ENCODE measurements at places on chromosomes 12 and 14. TPM values are rescaled to one million over a fixed set of nuclear protein-coding genes. Genes with fewer than 3 reads are reported as not detected.
A peak's percentile ranks its signal among the peaks of the same experiment; 100 is the strongest.

DNA sequence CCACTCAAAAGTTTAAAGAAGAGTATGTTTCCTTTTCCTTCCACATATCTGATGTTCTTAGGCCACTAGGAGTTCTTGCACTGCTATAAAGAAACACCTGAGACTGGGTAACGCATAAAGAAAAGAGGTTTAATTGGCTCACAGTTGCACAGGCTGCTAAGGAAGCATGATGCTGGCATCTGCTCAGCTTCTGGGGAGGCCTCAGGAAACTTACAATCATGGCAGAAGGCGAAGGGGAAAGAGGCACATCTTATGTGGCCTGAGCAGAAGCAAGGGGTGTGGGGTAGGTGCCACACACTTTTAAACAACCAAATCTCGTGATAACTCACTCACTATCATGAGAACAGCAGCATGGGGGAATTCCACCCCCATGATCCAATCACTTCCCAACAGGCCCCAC lies 7.7 kb upstream of the CRADD start:
- DNase-seq: no peak

The IRAK3 gene
- 32.2 TPM for total RNA-seq

- no peak for DNase-seq
Measured at GRCh38 chr14:32331206-32331605, 2.1 kb downstream of the AKAP6 start.

DNA sequence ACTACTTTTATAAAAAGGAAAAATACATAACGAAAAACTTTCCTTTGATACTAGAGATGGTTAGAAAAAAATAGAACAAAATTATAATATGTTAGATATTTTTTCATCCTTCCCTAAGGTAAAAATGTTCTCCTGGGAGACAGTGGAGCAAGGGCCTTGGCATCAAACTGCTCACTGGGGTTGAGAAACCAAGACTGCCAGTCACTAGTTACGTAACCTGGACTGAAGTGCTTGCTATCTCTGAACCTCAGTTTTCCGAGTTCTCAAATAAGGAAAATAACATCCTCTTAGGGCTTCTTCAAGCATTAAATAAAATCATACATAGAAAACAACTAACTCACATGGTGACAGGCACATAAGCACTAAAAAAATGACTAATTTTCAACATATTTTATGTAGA lies 48.2 kb upstream of the FRMD6 start:
- no peak for DNase-seq

The IL23A gene
- total RNA-seq: not detected

DNA sequence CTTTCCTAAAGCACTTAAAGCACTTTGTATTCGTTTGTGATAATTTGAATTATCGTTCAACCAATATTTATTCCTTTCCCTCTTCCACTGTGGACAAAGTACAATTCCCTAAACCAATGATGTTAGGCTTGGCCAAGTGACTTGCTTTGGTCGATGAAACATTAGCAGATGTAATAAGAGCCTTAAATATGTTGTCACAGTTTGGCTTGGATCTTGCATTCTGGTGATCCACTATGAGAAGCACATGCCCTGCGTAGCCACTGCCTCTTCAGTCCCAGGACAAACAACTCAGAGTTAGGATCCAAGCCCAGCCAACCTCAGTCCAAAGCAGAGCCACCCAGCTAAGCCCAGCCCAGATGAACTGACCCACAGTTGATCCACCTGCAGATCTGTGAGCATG lies 8.4 kb upstream of the C12orf75 start:
- no peak for DNase-seq

- DNase-seq: peak; percentile 65
Measured at GRCh38 chr12:21940549-21941505, at the start of gene ABCC9. ABCC9 (minus strand) TSS chr12:21941426; CDS start chr12:21936674, 4,752 bp downstream.

The FBXO21 gene
- 32.0 TPM for total RNA-seq

GRCh38 chr14:36451310-36452065 lies 68.5 kb downstream of the NKX2-1 start:
- DNase-seq: no peak

The LHX5 gene
- total RNA-seq: not detected

GRCh38 chr12:69685810-69686209 lies 13.3 kb downstream of the BEST3 start:
- DNase-seq: no peak

DNA sequence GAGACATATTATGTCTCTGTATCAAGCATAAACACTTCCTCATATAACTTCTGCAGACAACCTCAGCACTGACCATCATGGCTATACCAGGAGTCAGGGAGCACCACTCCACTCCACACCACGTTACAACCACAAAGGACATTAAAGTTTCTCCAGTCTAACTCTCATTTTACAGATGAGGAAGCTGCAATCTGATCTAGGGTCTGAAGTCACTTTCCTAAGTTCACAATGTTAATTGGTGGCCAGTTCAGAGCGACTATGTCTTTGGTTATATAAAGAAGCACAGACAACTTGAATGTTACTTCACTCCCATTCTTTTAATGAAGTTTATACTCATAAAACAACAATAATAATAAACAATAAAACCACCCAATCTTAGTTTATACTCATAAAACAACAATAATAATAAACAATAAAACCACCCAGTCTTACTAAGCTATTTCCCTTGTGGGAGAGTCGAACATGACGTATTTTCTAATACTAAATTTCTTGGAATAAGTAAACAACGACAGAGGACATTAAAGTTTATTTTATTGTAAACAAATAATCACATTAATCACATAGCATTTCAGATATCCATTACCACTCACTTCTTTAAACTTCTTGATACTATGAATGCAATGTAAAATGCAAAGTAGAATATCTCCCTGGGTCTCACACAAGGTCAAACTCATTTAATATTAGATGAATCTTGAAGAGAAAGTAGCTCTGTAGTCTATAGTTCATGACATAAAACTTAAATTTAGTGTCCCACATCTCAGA lies 72.4 kb upstream of the SSTR1 start:
- no peak for DNase-seq

- no peak for DNase-seq
Measured at GRCh38 chr14:89720076-89720687, 234.3 kb downstream of the EFCAB11 start.

DNA sequence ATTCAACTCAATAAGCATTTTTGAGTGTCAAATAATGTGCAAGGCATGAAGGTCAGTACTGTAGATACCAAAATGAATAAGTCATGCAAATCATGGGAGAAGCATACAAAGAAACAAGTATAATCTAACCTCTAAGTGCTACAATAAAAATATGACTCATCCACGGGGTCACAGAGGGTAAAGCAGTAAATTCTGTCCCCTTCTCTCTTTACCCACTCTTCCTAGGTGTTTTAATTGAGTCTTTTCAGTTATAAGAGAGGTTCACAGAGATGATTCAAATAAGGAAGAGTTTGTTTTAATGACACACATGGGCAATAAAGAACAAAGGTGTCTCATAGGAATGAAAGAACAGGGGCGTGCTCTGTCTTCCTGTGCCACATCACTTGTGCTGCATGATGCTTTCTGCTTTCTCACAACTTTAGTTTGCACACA lies 71.5 kb upstream of the DAAM1 start:
- DNase-seq: no peak

DNA sequence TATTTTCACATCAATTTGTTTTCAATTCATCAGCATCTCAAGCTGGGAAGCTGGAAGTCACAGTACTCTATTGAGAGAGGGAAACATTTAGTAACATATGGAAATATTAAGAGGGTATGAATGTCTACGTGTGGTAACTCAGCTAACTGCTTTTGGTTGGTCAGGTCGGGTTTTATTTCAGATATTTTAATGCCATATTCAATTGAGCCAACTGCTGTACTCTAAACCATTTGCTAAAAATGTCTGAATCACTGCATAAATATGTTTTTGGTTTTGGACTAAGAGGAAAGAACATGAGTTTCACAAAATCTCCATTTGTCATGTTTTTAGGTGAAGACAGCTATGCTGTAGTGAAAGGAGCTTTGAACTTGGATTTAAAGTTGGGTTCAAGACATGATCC lies 18.9 kb upstream of the PPFIBP1 start:
- no peak for DNase-seq

DNA sequence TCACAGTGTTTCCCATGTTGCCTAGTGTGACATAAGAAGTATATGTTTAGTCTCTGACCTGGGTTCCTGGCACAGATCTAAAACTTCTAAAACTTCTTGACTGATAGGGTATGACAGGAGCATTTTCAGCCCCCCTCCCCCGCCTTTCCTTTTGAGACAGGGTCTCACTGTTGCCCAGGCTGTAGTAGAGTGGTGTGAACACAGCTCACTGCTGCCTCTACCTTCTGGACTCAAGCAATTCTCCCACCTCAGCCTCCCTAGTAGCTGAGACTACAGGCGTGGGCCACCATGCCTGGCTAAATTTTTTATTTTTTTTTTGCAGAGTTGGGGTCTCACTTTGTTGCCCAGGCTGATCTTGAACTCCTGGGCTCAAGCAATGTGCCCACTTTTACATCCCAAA lies 421.1 kb upstream of the RGS6 start:
- DNase-seq: no peak

DNA sequence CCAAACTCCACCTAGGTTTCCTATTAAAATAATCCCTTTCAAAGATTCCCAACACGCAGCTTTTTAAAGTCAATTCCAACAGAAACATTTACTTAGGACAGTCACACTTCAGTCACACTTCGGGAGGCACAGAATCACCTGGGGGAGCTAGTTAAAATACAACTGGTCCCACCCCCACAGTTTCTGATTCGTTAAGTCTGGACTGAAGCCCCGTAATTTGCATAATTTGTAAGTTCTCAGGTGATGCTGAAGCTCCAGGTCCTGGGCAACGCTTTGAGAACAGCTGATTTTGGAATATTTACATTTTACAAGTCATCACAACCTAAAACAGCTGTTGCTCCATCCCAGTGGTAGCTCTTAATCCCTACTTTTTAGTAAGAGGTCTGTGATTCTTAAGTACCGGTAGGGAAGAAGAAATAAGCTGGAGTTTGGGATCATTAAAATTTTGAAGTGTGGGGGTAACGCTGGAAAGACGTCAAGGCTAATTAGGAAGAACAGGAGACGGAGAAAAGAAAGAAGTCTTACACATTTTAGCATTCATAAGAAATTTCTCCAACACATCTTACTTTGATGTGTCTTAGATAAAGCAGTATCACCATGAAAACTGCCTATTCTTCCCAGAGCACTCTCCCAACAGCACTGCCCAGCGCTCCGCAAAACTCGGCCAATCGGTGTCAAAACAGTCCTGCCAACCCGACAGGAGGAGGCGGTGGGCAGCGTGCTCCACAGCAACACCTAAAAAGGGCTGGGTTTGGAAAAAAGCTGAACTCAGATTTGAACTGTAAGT lies 1.1 kb downstream of the IPO8 start:
- peak; percentile 58 for DNase-seq

GRCh38 chr14:99968941-99969340 lies 96.3 kb upstream of the EVL start:
- DNase-seq: no peak

The HOXC5 gene
- total RNA-seq: 3.9 TPM

GRCh38 chr14:103395244-103395643 lies 10.0 kb downstream of the MARK3 start:
- DNase-seq: no peak

DNA sequence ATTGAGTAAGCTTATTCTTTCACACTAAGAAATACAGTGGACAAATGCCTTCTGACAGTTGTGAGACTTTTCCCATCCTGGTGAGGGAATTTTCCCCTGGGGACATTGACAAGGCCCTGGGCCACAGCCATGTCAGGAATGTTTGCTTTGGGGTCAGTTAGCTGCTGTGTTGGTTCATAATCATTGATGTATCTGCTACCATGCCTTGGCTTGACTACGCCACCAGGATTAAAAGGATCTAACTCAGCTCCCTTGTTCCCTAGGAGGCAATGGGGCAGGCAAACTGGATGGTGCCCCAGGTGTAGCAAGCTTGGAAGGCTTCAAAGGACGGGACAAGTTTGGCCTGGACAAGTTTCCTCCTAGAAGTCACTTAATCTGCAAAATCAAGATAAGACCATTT lies 3.1 kb upstream of the CCDC88C start:
- DNase-seq: no peak

DNA sequence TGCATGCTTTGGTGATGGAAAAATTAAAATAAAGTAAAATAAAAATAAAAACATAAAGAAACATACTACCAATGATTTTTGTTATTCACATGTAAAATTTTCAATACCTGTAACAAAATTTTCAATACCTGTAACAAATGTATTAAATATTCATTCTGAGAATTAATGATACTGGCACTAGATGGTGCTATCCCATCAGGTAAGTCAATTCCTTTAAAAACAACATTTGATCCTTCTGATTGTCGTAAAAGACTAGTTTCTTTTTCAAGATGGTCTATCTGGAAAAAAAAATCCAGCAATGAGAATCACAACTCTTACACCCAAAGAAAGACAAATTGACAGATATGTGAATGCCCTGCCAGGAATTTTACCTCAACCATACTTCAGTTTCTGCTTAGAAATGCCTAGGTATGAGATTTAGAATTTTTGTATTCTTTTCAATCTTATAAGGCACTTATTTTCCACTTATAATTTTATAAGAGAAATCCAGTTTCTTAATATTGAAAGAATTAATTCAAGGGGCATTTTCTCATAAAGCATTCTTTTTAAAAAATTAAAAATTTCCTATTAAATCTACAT lies 30.7 kb downstream of the CEP290 start:
- DNase-seq: no peak

DNA sequence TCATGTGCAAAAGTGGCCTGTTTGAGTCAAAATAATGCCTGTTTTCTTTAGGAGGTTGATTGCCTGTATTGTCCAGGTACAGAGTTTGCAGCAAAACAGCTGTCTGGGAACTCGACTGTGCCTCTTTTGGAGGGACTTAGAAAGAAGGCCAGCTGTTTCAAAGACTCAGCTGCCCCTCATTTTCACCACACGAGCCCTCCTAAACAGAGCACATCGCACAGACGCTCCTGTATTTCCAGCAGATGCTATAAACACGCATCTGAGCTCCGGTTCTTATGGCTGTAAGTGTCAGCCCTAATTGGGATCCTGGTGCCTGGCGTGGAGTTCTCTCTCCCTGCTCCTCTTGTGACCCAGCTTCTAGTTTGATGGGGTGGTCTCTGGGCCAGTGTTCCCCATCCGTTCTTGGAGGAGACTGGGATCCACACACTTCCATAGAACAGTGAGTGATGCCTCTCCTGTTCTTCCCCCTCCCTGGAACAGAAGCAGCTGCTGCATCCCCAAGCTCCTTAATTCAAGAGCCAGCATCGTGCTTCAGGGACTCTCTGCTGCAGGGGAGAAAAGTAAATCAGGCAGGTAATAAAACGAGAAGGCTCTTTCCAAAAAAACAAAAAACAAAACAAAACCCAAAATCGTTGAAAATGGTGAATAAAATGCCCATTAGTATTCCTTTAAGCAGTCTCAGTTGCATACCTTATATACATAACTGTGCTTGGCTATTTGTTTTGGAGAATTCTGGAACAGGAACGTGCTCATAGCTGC lies 269.0 kb downstream of the SLC15A4 start:
- DNase-seq: no peak

- no peak for DNase-seq
Measured at GRCh38 chr14:100440758-100441203, 117.6 kb downstream of the SLC25A47 start.

The PLEKHG7 gene
- total RNA-seq: not detected

DNA sequence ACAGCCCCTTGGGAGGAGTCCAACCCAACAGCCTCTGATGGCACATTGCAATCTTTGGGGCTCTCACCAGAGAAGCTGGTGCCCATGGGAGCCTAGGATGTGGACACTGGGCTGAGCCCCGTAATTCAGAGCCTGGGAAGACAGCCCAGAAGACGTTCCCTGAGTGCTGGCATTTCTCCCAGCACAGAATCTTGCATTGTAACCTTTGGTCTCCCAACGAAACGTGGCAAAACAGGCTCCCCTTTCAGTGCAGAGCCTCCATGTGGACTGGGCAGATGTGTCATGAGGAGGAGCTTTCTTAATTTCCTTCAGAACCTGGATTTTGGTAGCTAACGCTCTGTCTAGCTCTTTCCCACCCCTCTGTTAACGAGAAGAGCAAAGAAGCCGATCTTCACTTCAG lies 26.3 kb downstream of the BATF start:
- DNase-seq: no peak

Measured in aorta (tissue), 5 donors.